ENCODE measurements at places on chromosomes 6 and 20. TPM values are rescaled to one million over a fixed set of nuclear protein-coding genes. Genes with fewer than 3 reads are reported as not detected.

DNA sequence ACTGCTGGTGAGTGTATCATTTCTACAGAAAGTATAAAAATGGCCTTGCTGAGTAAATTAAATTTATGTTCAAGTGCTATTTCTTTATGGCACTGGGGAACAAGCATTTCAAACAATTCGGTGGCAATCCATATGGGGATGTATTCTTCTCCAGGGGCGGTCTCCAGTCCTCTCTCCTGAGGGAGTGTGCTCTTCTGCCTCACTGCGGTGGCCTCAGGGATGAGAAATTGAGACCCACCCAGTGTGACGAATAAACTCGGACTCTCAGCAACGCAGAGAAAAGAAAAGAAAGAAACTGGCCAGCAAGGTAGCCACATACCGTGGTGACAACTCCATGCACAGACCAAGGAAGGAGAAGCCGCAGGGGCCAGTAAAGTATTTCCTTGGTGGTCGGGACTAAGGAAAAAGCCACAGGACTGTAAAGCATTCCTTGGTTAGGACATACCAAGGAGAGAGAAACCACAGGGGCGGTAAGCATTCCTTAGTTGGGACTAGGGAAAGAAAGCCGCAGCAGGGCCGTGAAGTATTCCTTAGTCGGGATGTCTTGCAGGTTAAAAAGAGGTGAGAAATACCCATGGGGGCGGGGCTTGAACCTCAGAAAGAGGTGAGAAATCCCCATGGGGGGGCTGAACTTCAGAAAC is 13.6 kb upstream of the GOPC start:
- DNase-seq: no peak
- H3K36me3 ChIP-seq: no peaks in the 10 kb centered on the region
- H3K27ac ChIP-seq: no peak overlapping the region
- no peak overlapping the region for H3K4me3 ChIP-seq

- no peak overlapping the region for H3K4me3 ChIP-seq
- no peaks in the 10 kb centered on the region for H3K4me1 ChIP-seq
- no peak overlapping the region for H3K27ac ChIP-seq
- H3K27me3 ChIP-seq: no peaks in the 10 kb centered on the region
- H3K36me3 ChIP-seq: no peaks in the 10 kb centered on the region
Observed at GRCh38 chr6:142294679-142295078, 7.1 kb upstream of the ADGRG6 start.

GRCh38 chr6:7881765-7882500 is 28.7 kb downstream of the TXNDC5 start:
- no peak for DNase-seq
- no peaks in the 10 kb centered on the region for H3K4me1 ChIP-seq
- peaks cover 57% of the 10 kb centered on the region for H3K36me3 ChIP-seq
- no peak overlapping the region for H3K27ac ChIP-seq
- no peaks in the 10 kb centered on the region for H3K27me3 ChIP-seq

GRCh38 chr6:100304575-100304974 is 160.1 kb downstream of the SIM1 start:
- no peaks in the 10 kb centered on the region for H3K4me1 ChIP-seq
- no peak for DNase-seq
- H3K27me3 ChIP-seq: no peaks in the 10 kb centered on the region
- H3K36me3 ChIP-seq: no peaks in the 10 kb centered on the region
- no peak overlapping the region for H3K27ac ChIP-seq

The THBS2 gene
- 0.31 TPM for polyA plus RNA-seq

DNA sequence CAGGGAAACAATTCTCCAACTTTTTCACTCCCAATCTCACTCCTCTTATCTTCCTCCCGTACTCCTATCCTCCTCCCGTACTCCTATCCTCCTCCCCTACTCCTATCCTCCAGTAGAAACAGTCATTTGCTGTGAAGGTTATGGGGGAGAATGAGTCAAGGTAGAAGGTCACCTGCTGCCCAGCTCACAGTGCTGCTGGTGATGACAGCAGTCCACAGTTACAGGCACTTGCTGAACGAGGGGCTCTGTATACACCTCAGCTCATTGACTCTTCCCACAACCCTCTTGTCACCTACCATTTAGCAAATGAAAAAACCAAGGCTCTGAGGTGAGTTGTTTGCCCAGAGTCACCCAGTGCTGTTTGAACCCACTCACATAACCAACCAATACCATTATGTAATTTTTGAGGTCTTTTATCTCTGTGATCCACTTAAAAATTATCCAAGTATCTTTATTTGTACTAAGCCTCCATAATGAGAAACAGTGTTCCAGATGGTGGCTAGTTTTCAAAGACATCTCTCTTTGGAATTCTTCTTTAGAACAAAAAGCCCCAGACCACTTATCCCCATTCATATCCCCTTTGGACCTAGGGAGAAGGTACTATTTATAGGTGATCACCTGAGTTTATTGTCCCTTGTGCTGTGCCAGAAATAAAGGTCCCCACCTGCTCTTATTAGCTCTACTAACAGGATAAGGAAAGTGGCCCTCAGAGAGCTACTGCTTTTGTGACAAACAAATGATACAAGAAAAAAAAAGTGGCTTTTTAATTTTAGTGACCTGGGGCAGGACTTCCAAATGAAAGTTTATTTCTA is 53.2 kb downstream of the PTPN1 start:
- no peak overlapping the region for H3K4me3 ChIP-seq
- peaks cover 64% of the 10 kb centered on the region for H3K4me1 ChIP-seq
- peaks cover 63% of the 10 kb centered on the region for H3K36me3 ChIP-seq
- no peaks in the 10 kb centered on the region for H3K27me3 ChIP-seq
- DNase-seq: no peak

The TNXB gene
- polyA plus RNA-seq: 17.7 TPM

GRCh38 chr20:57082357-57082945 is 184.0 kb downstream of the BMP7 start:
- peaks cover 3% of the 10 kb centered on the region for H3K27me3 ChIP-seq
- no peaks in the 10 kb centered on the region for H3K36me3 ChIP-seq
- DNase-seq: no peak
- no peak overlapping the region for H3K27ac ChIP-seq

The SOX4 gene
- 5.3 TPM for polyA plus RNA-seq

DNA sequence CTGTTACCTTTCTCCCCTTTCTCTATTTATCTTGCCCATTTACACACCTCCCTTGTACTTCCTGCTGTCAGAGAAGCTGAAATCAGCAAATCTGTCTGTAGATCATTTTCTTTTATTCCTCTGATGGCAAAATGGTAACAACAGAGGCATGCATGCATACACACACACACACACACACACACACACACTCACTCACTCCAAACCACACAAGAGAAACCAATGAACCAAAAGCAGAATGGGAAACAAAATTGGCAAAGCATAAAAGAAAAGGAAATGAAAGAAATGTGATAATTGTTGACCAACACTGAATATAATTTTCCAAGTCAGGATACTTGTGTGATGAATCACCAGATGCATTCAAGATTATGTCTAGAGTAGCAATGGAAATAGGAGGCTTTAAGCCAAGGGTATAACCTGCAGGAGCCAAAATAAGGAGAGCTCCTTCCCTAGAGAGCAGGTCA is 172.4 kb downstream of the PLCB4 start:
- H3K27ac ChIP-seq: no peak overlapping the region
- DNase-seq: peak; percentile 40
- H3K27me3 ChIP-seq: no peaks in the 10 kb centered on the region
- H3K36me3 ChIP-seq: no peaks in the 10 kb centered on the region

The TEAD3 gene
- 18.6 TPM for polyA plus RNA-seq

The DOK5 gene
- 0.61 TPM for polyA plus RNA-seq

DNA sequence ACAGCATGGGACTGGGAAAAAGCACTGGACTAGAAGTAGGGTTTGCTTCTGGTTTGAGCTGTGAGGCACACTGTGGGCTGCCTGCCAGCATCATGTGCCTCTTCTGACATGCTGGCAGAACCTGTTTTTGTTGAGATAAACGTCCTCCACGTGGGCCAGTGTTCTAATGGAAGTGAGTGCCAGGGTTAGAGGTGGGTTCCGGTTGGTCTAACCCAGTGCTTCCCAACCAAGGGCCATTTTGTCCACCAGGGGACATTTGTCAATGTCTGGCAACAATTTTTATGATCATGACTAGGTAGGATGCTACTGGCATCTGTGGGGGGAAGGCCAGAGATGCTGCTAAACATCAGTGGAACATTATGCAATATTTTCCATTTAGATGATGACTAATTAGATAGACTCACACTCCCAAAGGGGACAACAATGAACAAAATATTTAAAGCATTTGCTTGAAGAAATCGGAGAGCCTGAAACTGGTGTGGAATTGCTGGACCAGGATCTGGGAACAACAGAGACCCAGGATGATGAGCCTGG is 7.8 kb upstream of the APMAP start:
- H3K4me3 ChIP-seq: no peak overlapping the region
- H3K36me3 ChIP-seq: peaks cover 16% of the 10 kb centered on the region
- H3K27ac ChIP-seq: peak overlapping the region; percentile 77
- no peaks in the 10 kb centered on the region for H3K27me3 ChIP-seq
- H3K4me1 ChIP-seq: peaks cover 54% of the 10 kb centered on the region

- no peak overlapping the region for H3K27ac ChIP-seq
- DNase-seq: no peak
- no peaks in the 10 kb centered on the region for H3K4me1 ChIP-seq
Observed at GRCh38 chr6:80647156-80647555, 540.7 kb downstream of the BCKDHB start.

DNA sequence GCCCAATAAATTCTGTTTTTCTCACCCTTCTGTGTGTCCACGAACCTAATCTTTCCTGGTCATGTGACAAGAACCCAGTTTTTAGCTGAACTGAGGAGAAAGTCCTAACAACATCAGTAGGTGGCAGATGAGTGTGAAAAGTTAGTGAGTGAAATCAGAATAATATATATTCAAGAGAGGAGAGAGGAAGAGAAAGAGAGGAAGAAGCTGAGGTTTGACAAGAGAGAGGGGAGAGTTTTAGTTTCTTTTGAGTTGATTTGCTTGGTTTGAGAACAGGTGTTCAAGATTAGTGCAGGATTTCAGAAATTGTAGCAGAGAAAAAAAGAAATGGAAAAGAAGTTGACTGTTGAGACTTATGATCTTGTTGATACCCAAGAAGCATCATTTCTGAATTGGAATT is 930.5 kb upstream of the FLRT3 start:
- H3K4me1 ChIP-seq: no peaks in the 10 kb centered on the region
- no peaks in the 10 kb centered on the region for H3K27me3 ChIP-seq
- H3K27ac ChIP-seq: no peak overlapping the region
- H3K4me3 ChIP-seq: no peak overlapping the region
- DNase-seq: no peak

DNA sequence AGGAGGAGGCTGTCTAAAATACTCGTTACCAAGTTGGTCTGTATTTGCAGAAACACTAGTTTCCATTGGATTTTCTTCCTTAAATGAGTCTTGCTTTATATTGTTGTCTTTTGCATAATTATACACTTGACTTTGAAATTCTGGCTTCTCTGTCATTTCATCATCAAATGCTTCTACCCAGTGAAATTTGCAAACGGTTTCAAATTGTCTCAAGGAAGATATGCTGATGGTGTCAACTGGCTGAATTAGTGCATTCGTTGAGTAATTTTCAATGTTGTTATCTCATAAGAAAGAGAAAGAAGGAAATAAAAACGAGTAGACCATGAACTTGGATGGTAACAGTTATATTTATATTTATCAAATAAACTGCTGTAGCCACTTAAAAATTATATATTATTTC is 10.8 kb downstream of the CAGE1 start:
- H3K36me3 ChIP-seq: no peaks in the 10 kb centered on the region
- no peak overlapping the region for H3K27ac ChIP-seq
- no peaks in the 10 kb centered on the region for H3K4me1 ChIP-seq
- no peaks in the 10 kb centered on the region for H3K27me3 ChIP-seq
- DNase-seq: no peak
- H3K4me3 ChIP-seq: no peak overlapping the region

The RNF144B gene
- polyA plus RNA-seq: 4.8 TPM

The MUCL3 gene
- 39.6 TPM for polyA plus RNA-seq

GRCh38 chr20:63500902-63501817 is 2.3 kb upstream of the EEF1A2 start:
- no peaks in the 10 kb centered on the region for H3K36me3 ChIP-seq
- H3K27ac ChIP-seq: no peak overlapping the region
- H3K4me3 ChIP-seq: no peak overlapping the region

The KCNK5 gene
- 6.0 TPM for polyA plus RNA-seq

GRCh38 chr20:58022711-58023110 is 205.7 kb downstream of the ANKRD60 start:
- DNase-seq: no peak
- H3K36me3 ChIP-seq: no peaks in the 10 kb centered on the region
- no peaks in the 10 kb centered on the region for H3K4me1 ChIP-seq
- H3K27me3 ChIP-seq: no peaks in the 10 kb centered on the region

The PROCR gene
- 27.6 TPM for polyA plus RNA-seq

The CPNE5 gene
- 2.4 TPM for polyA plus RNA-seq

- no peaks in the 10 kb centered on the region for H3K27me3 ChIP-seq
- H3K27ac ChIP-seq: peak overlapping the region; percentile 29
- no peaks in the 10 kb centered on the region for H3K36me3 ChIP-seq
- no peak overlapping the region for H3K4me3 ChIP-seq
Observed at GRCh38 chr6:154653385-154653784, 79.8 kb upstream of the SCAF8 start.

Data from stomach (tissue), 19 donors.